ENCODE measurements at places on chromosomes 2 and 18.
A peak's percentile ranks its signal among the peaks of the same experiment; 100 is the strongest.

GRCh38 chr2:26088038-26088643, 54.3 kb downstream of the RAB10 start:
- DNase-seq = no peak

DNA sequence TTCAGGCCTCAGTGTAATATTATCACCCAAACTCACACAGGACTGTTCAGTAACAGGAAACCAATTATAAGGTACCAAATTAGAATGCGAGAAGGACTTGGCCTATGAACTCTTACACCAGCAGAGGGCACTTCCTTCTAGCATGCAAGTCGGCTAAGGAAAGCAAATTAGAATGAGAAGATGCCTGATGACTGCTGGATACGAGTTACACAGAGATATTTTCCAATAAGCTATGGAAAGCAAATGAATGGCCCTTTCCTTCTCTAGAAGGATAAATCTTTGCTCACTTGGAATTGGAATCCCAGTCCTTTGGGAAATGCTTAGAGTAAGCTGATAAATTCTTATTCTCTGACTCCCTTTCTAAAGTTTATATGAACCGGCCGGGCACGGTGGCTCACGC, 109.8 kb downstream of the AP1S3 start:
- DNase-seq = peak; percentile 21

GRCh38 chr2:239803102-239803765, 221.9 kb downstream of the NDUFA10 start:
- DNase-seq = no peak

- no peak for DNase-seq
Observed at GRCh38 chr2:65654496-65654895, 222.1 kb upstream of the SPRED2 start.

GRCh38 chr18:69916412-69916811, 31.3 kb downstream of the CD226 start:
- DNase-seq = no peak

DNA sequence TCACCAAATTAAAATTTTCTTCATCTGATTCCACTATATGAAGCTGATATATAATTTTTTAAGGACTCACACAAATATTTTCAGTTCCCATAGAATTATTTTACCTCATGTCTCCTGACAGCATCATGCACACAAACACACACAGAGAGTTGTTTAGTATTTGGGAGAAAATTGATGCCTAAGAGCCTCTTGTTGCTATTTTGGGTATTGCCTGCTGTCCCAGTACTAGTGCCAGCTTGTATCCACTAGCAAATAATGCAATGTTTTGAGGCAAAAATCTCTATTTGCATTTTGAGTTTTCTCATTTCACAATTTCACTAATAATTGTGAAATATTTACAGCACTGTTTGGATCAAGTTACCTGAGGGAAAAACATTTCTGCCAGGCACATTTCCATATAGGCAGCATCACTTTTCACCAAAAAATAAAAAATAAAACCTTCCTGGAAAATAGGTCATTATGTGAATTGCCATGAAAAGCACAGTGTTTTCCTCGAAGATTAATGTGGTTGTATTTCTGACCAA, 328.2 kb downstream of the KCNJ3 start:
- DNase-seq = no peak

DNA sequence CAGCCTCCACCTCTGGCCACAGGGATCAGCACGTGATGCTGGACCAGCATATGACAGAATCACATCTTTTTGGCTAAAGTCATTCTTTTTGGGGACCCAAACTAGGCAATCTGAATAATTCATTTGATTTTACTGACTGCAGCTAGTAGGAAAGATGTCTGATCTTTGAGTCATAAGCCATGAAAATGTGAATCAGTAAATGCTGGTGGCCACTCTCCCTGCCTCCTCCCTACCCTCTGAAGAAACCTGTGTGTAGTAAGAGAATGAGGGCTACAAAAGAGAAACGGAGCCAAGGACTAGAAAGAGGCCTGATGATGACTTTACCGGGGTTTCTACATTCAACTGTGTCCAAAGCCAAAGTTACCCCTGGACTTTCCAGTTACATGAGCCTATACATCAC, 10.1 kb upstream of the LRPPRC start:
- DNase-seq = no peak

GRCh38 chr2:67938053-67938452, 124.8 kb downstream of the C1D start:
- DNase-seq = no peak

DNA sequence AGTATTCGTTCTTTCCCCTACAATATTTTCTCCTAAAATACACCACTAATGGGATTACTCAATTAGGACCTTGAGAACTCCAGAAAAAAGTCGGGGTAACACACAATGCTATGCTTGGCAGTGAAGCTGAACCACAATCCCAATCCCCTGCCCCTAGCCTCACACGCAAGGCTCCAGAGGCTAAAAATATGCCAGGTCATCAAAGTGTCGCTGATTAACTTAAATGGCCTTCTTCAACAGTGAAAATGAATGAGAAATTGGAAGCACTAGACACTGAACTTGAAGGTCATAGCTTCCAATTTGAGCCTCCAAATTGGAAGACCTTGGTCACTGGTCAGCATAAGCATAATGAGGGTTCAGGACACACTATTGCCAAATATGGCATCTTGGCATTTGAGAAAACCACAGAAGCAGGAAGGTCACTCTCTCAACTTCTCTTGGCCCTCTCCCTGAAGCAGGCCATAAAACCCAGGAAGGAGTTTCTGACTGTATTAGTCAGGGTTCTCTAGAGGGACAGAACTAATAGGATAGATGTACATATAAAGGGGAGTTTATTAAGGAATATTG, 86.0 kb upstream of the SATB2 start:
- no peak for DNase-seq

GRCh38 chr18:7603259-7604000, 36.3 kb downstream of the PTPRM start:
- no peak for DNase-seq

DNA sequence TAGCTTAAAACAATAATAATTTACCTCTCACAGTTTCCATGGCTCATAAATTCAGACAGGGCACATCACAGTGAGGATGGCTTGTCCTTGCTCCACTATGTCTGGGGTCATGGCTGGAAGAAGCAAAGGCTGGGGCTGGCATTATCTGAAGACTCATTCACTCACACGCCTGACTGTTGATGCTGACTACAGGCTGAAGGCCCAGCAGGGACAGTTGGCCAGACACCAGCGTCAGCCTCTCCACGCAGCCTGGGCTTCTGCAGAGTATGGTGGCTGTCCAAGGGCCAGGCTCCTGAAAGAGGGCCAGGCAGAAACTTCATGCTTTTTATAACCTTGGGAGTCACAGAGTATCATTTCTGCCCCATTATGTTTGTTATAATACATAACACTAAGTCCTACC, 33.4 kb downstream of the YPEL5 start:
- no peak for DNase-seq

- no peak for DNase-seq
Observed at GRCh38 chr2:230590333-230590732, 122.3 kb upstream of the CAB39 start.

GRCh38 chr2:169131587-169132512, 62.5 kb downstream of the DHRS9 start:
- no peak for DNase-seq

All from stimulated activated CD8-positive, alpha-beta memory T cell treated with anti-CD3 and anti-CD28 coated beads, Interleukin-15, amount 100 ng/mL, for 48 hours (primary cell).